ENCODE measurements at places on chromosomes 4 and X. TPM values are rescaled to one million over a fixed set of nuclear protein-coding genes. Genes with fewer than 3 reads are reported as not detected.

The F11 gene
- total RNA-seq, result not detected

The SHROOM3 gene
- not detected for total RNA-seq

The EREG gene
- total RNA-seq, result not detected

The FGF5 gene
- total RNA-seq, result not detected

The MCF2 gene
- 0.34 TPM for total RNA-seq

The TEX13B gene
- not detected for total RNA-seq

The SULT1B1 gene
- total RNA-seq, result 0.45 TPM

The KIAA1210 gene
- not detected for total RNA-seq

The VCX gene
- total RNA-seq, result not detected

The GRK4 gene
- 3.2 TPM for total RNA-seq

The WAS gene
- total RNA-seq, result 102 TPM

The GIMD1 gene
- total RNA-seq, result not detected

The SOX3 gene
- not detected for total RNA-seq

The ENPEP gene
- total RNA-seq, result not detected

The MAGED2 gene
- total RNA-seq, result 54.8 TPM

The MID2 gene
- total RNA-seq, result 4.2 TPM

The ASB9 gene
- total RNA-seq, result 3.1 TPM

The ART3 gene
- 0.80 TPM for total RNA-seq

The USP26 gene
- not detected for total RNA-seq

The AKAP4 gene
- not detected for total RNA-seq

The ZAR1 gene
- not detected for total RNA-seq

The SSX7 gene
- total RNA-seq, result not detected

The MAGEE1 gene
- total RNA-seq, result 3.7 TPM

The XAGE5 gene
- total RNA-seq, result not detected

The PRR32 gene
- total RNA-seq, result not detected

The ERCC6L gene
- 13.2 TPM for total RNA-seq

The ASMT gene
- total RNA-seq, result 8.9 TPM

The SPANXC gene
- not detected for total RNA-seq

The MEPE gene
- not detected for total RNA-seq

The MAGEB1 gene
- total RNA-seq, result not detected
